ENCODE measurements at places on chromosomes 5 and 9.

DNA sequence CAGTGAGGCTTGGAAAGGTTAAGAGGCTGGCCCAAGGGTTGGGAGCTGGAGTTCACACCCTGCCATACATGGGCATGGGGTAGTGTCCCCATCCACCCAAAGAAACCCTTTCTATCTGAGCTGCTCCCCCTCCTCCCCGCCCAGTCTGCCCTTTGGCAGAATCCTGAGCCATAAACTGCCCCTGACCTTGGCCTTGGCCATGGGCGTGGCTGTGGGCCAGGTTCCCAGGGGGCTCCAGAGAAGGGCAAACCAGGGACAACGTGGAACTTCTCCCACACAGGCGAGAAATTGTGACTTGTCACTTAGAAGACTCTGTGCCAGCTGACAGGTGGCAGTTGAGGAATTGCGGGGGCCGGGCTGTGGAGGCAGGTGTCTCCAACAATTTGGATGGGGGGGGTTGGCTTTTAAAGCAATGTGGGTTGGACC lies 4.8 kb downstream of the FAM78A start:
- DNase-seq, result no peak

GRCh38 chr9:10000669-10001068 lies 612.1 kb downstream of the PTPRD start:
- no peak for DNase-seq

- DNase-seq, result no peak
These were observed 1915.7 kb upstream of the CDH9 start for GRCh38 chr5:28954074-28954473.

DNA sequence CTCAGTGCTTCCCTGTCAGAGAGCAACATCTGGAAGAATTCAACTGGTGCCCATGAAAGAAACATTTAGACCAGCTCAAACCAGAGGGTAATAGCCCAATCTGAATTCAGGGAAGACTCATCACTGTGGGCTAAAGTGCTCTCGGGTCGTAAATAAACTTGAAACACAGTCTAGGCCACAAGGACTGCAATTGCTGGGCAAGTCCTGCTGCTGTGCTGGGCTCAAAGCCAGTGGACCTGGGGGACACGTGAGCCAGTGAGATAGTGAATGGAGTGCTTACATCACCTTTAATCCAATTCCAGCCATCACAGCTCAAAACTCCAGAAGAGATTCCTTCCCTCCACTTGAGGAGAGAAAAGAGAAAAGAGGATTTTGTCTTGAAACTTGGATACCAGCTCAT lies 78.1 kb upstream of the DAP start:
- no peak for DNase-seq

GRCh38 chr5:168972731-168973130 lies 328.2 kb downstream of the SLIT3 start:
- no peak for DNase-seq

DNA sequence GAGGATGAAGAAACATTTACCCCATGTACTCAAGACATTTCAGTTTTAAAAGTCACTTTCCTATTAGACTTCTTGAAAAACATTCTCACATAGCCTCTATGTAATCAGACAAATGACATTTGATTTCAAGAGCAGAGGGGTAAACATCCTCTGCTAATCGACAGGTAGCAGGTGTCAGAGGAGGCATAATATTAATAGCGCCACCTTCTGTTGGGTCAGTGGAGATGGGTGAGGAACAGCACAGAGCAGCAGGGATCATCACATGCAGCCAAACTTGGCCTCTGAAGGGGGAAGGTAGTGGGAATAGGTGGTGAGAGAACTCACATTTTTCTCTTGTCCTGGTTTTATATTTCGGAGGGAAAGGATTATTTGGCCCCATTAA lies 3.3 kb upstream of the LSM11 start:
- no peak for DNase-seq

GRCh38 chr5:155010881-155011280 lies 2.7 kb upstream of the KIF4B start:
- DNase-seq, result no peak

DNA sequence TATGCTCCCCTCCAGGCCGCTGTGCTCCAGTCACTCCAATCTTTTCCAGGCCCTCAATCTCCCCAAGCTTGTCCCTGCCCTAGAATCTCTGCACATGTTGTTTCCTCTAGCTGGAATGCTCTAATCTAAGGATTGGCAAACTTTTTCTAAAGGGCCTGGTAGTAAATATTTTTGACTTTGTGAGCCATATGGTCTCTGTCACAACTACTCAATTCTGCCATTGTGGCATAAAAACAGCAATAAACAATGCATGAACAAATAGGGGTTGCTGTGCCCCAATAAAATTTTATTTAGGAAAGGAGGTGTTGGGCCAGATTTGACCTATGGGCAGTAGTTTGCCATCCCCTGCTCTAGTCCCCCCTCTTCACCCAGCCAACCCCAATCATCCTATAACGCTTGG lies 150.5 kb upstream of the LRRTM2 start:
- no peak for DNase-seq

- peak; percentile 86 for DNase-seq
These were observed 109.4 kb downstream of the ANKRD55 start for GRCh38 chr5:56123531-56124243.

- no peak for DNase-seq
These were observed 10.9 kb upstream of the IL3 start for GRCh38 chr5:132049559-132049958.

GRCh38 chr5:36641431-36641830 lies 35.0 kb downstream of the SLC1A3 start:
- DNase-seq, result no peak

GRCh38 chr5:75199946-75200345 lies 36.7 kb downstream of the ANKRD31 start:
- no peak for DNase-seq

DNA sequence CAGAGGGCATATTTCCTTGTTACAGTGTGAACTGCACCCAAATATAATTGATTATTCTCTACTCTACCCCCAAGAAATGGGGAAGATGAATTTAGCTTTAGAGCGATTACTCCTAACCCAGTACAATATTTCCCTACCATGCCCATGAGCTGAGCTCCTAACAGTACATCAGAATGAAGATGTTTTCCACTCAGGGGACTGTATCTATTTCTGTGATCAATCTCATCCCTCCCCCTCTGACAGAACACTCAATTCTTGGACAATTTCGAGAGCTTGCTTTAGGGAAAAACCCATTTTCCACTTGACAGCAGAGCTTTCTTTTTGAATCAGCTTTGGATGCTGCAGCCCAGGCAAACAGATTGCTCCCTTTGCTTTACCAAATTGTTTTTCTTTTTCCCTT lies 24.7 kb upstream of the TEX48 start:
- no peak for DNase-seq

- no peak for DNase-seq
These were observed 70.9 kb upstream of the FSD1L start for GRCh38 chr9:105376893-105377292.

- DNase-seq, result no peak
These were observed 206.0 kb upstream of the DMRTA1 start for GRCh38 chr9:22240619-22241018.

- DNase-seq, result no peak
These were observed 92.1 kb downstream of the TMEM167A start for GRCh38 chr5:82984786-82985735.

- peak; percentile 74 for DNase-seq
These were observed 30.5 kb downstream of the RXRA start for GRCh38 chr9:134356496-134357470.

DNA sequence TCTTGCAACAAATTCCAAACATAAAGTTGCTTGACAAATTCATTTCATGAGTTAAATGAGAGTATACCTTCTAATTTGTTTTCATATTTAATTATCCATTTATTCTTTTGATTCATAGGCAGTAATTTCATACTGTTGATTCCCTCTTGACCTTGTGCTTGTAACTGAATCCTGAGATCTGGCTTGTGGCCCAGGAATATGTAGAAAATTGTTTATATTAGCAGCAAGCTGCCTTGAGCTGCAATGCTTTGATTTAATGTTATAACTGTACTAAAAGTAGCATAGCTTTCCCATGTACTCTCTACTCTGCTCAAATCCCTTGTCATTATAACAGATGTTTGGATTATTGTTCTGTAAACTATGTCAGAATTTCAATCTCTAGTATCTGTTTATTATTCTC lies 780.7 kb downstream of the NR2F1-AS1 start:
- no peak for DNase-seq

DNA sequence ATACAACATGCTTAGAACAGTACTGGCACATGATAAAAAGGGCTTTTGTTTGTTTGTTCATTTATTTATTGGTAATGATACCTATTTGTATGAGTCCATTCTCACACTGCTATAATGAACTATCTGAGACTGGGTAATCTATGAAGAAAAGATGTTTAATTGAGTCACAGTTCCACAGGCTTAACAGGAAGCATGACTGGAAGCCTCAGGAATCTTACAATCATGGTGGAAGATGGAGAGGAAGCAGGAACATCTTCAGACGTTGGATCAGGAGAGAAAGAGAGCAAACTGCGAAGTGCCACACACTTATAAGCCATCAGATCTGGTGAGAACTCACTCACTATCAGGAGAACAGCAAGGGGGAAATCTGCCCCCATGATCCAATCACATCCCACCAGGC lies 847.7 kb downstream of the CDH18 start:
- DNase-seq, result no peak

- DNase-seq, result no peak
These were observed 82.9 kb downstream of the ISOC1 start for GRCh38 chr5:129177451-129177850.

GRCh38 chr5:100186181-100186580 lies 349.0 kb upstream of the FAM174A start:
- DNase-seq, result no peak

- no peak for DNase-seq
These were observed 253.3 kb downstream of the DMAC1 start for GRCh38 chr9:7546261-7546660.

DNA sequence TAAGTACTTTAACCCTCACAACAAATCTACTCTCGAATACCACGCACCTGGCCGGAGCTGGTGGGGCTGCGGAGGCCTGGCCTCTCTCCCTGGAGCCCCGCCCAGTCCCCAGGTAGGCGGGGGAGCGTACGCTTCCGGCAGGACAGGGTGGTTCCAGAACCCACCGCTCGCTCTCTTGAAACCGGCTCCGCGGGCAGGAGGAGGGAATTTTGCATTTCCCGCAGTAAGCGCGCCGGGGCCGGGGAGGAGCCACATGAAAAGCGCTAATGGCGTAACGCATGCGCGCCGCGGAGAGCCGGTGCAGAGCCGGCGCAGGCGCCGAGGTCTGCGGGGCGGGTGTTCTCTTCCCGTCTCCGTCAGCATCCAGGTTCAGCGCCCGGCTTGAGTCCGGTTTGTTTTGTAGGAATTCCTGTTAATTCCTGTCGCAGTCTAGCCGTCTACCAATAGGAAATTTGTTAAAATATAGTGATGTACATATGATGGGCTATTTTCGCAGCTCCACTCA lies 20.8 kb downstream of the CAVIN4 start:
- peak; percentile 84 for DNase-seq

Measured in mucosa of gallbladder (tissue), 1 donor.